ENCODE measurements at places on chromosomes 2 and 18.

- no peak for DNase-seq
Observed at GRCh38 chr2:119305497-119306195, 61.0 kb downstream of the C2orf76 start.

GRCh38 chr2:219739866-219740440 lies 112.5 kb downstream of the SLC4A3 start:
- no peak for DNase-seq

GRCh38 chr2:225989809-225990208 lies 590.3 kb downstream of the NYAP2 start:
- DNase-seq, result no peak

- DNase-seq, result peak; percentile 89
Observed at GRCh38 chr2:156435718-156436496, at the start of gene GPD2. Gene GPD2 (plus strand): TSS chr2:156436379. CDS start chr2:156476106, 39,727 bp downstream.

DNA sequence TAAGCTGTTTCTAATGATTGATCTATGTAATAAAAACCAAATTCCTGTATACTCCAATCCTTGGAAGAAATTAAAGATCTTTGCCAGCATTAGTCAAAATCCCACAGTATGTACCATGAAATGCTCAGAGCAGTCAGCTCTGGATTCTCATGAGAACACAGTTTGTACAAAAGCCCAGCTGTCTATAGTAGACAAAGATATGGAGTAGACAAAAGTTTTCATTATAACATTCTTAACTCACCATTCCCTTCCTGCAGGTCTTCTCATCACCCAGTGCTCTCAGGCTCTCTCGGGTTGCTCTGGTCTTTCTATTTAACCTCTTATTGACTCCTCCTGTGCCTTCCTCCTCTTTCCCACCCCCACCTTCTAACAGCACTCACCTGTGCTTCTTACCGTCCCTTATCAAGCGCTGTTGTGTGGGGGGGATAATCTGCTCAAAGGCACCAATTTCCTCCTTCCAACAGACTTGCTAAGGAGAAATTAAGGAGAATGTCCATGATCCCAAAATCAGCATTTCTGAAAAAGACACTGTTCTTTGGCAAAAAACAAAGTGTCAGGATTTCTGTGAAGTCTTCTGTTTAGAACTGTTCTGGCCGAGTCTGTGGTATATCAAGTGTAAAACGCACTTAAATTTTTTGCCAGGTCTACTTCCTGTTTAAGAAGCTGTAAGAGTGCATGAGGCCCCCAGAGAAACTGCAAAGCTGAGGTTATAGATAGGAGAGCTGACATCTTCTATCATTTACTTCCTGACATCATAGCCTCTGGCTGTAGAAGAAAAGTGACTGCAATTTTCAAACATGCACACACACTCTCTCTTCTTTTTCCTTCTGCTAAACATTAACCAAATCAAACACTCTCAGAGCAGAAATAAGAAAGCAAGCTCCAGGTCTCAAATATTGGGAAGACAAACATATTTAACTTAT lies 144.1 kb downstream of the EVA1A start:
- DNase-seq, result no peak

GRCh38 chr2:164369366-164369765 lies 251.9 kb downstream of the GRB14 start:
- peak; percentile 80 for DNase-seq

DNA sequence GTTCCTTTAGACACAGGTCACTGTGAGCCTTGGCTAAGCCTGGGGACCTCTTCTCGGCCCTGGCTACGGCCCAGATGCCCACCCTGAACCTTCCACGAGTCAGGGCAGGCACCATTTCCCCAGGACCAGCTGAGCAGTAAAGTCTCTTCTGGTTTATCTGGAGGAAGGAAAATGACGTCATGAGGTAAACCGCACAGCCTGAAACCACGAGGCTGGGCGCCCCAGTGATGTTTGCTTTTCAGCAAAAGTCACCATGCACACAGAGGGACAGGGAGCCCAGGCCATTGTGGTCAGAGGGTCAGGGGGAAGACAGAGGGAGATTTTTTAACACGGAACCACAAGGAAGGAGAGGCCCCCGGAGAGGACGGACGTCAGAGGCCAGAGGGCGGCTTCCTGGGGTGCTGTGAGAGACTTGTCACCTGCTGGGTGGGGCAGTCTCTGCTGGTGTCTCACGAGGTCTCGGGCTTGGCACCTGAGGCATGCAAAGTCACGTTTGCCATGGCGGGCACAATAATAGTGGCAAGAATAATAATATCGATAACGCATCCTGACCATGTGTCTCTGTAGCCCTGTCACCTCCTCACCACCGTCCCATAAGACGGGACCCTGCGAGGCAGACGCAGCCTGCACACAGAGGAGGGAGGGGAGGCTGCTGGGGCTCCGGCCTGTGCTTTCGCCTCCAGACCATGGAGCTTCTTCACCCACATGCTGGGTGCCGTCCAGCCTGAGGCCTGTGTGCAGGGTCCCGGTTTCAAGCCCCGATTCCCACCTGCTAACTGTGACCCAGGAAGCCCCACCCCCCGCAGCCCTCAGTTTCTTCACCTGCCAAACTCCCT lies 33.2 kb upstream of the FOSL2 start:
- DNase-seq, result no peak

DNA sequence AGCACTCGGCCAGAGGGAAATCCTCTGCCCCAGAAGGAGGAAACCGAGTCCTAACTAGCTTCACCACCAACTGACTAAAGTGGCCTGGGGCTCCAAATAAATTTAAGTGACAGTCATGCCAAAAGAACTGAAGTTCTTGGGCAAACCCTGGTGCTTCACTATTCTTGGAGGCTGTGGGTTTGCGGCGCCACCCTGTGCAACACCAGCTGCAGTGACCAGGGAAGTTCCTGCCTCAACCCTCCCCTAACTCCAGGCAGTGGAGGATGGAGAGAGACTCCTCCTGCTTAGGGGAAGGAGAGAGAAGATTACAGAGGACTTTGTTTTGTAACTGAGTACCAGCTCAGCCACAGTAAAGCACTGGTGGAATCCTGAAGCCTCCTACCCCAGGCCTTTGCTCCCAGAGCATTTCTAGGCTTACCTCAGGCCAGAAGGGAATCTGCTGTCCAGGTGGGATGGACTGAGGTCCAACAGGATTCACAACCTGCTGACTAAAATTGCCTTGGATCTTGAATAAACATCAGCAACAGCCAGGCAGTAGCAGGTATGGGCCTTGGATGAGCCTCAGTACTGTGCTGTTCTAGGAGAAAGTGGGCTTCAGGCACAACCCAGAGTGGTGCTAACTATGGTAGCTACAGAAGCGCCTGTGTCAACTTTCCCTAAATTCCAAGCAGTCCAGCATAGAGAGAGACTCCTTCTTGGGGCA lies 29.4 kb upstream of the BMP10 start:
- DNase-seq, result no peak

DNA sequence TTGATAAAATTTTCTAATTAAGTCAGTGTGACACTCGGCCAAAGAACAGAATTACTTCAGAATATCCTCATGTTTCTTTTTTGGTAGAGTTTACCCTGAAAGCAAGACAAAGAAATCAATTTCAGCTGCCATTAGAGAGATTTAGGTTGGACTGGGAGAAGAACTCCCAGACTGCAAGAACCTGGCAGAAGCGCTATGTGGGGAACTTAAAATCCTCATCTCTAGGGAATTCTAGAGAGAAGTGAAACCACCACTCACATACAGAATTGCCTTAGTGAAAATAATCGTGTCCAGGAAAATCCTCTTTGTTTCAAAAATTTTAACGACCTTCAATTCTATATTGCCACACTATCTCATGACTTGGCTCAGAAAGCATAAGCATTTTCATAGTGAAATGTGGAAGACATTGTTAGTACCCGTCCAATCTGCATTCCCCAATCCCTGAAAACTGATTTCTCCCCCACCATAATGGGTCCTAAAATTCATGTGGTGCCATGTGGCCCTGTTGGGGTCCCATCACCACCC lies 297.3 kb upstream of the MEIS1 start:
- no peak for DNase-seq

GRCh38 chr18:75086494-75087034 lies 122.4 kb downstream of the PTGR3 start:
- DNase-seq, result no peak

DNA sequence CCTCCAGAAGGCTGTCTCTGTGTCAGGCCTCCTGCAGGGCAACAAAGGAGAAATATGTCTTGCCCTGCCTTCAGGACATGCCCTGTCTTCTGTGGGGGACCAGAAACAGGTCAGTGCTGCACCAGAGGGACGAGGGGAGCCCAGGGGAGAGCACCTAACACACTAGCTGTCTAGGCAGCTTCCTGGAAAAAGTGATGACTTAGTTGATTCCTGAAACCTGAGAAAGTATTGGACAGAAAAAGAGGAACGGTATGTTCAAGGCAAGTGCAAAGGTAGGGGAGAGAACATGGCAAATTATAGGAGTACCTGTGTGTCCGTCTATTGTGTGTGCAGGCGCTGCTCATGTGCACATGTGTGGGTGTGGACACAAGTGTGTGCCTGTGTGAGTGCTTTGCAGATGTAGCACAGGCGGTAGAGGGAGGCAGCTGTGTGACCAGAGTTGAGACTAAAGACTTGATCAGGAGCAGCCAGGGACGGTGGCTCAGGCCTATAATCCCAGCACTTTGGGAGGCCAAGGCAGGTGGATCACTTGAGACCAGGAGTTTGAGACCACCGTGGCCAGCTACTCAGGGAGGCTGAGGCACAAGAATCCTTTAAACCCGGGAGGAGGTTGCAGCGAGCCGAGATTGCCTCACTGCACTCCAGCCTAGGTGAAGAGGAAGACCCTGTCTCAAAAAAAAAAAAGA lies 119.5 kb downstream of the GYPC start:
- no peak for DNase-seq

DNA sequence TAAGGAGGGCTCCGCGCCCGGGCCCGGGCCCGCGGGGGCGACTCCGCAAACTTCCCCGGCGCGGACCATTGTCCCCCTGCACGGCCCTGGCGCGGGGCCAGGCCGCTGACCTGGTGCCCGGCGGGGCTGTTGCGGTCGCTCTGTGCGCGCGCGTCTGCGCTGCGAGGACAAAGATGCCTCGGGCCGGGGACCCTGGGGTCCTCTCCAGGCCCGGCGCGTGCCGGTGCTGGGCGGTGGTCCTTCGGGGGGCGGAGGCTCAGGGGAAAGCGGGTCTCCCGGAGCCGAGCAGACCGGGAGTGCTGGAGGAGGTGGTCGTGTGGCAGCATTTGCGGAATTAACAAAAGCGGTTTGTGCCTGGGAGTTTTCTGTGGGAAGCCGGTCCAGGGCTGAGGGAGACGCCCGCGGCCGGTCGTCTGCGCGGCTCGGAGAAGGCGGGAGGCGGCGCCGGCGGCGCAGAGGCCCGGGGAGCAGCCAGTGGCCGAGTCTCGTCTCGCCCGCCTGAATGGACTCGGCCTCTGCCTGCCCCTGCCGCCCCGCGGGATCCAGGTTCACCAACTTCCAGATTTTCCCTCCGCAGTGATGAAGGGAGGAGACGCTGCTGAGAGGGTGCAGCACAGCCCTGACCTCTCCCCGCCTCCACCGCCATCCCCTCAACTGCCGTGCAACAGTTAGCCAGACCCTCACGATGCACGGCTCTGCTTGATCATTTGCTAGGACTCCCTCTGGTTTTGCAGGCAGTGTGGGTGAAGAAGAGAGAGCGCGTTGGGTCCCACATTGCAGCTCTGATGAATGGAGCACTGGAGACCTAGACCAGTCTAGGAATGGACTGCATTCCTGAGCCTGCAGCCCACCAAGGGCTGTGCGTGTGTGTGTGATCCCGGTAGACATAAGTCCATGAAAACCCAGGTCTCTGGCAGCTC lies 705 bp downstream of the EFR3B start:
- DNase-seq, result peak; percentile 21

DNA sequence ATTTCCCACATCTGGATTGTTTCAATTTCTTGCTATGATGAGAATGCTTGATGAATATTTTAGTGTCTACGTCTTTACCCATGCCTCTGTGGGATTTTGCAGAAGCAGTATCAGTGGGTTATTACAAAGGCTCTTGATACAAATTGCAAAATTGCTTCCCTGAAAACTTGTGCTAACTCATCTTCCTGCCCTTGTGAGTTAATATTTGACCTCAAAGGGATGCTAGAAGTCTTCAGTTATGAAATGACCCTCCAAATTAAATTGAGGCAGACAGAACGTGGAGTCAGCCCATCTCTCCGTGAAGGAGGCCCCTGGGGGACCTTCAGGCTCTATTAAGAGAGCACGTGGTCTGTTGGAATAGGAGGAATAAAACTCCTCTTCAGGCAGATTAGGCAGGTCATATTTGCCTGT lies 239.2 kb upstream of the HS6ST1 start:
- DNase-seq, result peak; percentile 90

GRCh38 chr2:8479298-8479697 lies 202.6 kb upstream of the ID2 start:
- DNase-seq, result no peak

DNA sequence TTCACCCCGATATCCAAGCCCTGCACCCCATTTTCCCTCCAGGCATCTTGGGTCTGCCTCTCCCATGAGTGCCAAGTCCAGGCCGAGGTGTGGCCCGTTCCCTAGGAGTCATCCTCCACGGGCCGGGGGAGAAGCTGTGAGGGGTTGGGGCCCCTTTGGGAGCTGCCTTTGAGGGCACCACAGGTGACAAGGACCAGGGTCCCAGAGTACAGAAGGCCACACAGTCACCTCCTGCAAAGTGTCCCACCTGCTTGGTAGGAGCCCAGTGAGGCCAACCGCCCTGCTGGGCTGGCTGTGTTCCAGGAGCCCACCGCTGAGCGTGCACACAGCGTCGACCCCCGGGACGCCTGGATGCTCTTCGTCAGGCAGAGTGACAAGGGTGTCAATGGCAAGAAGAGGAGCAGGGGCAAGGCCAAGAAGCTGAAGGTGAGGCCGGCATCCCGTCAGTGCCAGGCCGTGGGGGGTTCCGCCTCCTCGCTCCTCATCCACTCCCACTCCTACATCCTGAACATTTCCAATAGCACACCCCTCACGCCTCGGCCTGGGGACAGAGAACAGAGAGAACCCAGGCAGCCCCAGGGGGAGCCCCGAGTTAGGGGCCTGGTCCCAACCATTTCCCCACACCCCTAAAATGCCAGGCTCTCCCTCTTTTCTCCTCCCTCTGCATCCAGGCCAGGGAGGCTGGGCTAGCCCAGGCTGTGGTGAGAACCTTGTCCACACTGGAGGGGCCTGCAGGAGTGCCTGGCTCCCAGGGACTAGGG lies 2.7 kb downstream of the ERFE start:
- DNase-seq, result no peak

DNA sequence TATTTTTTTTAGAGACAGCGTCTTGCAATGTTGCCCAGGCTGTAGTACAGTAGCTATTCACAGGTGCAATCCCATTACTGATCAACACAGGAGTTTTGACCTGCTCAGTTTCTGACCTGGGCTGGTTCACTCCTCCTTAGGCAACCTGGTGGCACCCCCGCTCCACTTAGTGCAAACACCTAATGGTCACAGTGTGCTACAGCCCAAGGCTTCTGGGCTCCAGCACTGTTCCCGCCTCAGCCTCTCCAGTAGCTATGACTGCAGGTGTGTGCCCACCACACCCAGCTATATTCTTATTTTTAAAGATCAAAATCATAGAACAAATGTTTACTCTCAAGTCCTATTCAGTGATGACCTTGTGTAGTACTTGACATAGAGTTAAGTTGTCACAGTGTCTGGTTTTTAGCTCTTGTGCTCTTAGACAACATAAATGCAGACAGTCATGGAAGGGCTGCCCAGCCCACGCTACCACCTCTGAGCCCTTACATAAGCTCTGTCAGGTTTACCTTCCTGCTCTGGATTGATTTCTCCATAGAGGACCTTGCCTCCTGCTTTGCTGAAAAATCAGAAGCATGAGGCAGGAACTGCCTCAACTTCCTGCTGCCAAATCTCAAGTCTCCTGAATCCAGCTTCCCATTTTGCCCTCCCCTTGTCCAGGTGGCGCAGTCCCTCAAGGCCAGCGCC lies 82.2 kb upstream of the SLC1A4 start:
- DNase-seq, result no peak
